ENCODE measurements at places on chromosomes 2 and 18.

DNA sequence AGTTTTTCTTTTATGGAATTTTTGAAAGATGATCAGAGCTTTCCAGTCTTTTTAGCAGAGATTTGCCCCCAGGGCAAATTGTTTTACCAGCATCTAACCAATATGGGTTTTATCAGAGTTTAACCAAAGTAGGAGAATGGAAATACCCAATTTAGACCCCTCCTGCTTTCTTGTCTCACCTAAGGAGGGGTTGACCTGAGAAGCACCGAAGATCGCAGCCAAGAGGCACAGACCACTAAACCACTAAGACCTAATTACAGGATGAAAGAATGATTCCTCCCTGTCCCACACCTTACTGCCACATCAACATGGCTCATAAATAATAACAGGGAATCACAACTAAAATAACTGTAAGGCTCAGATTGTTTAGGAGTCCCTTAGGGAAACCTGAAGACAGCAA, 111.9 kb upstream of the EPB41L5 start:
- DNase-seq, result no peak

GRCh38 chr18:37567061-37567993, 1.7 kb upstream of the CELF4 start:
- no peak for DNase-seq

DNA sequence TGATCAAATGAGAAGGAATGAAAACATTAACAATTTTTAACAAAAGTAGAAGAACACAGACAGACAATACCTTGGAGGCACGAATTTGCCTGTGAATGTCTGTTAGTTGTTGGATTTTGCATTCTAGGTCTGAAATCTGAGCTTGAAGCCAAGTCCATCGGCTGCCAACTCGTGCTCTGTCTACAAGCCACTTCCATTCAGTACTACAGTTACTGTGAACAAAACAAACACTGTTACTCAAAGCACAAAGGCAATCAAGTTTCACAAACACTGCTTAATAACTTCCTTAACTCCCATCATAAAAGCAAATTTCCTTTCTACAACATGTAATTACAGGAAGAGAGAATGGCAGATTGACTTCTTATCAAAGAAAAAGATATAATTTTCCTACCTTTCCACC, 42.2 kb downstream of the KANSL1L start:
- no peak for DNase-seq

DNA sequence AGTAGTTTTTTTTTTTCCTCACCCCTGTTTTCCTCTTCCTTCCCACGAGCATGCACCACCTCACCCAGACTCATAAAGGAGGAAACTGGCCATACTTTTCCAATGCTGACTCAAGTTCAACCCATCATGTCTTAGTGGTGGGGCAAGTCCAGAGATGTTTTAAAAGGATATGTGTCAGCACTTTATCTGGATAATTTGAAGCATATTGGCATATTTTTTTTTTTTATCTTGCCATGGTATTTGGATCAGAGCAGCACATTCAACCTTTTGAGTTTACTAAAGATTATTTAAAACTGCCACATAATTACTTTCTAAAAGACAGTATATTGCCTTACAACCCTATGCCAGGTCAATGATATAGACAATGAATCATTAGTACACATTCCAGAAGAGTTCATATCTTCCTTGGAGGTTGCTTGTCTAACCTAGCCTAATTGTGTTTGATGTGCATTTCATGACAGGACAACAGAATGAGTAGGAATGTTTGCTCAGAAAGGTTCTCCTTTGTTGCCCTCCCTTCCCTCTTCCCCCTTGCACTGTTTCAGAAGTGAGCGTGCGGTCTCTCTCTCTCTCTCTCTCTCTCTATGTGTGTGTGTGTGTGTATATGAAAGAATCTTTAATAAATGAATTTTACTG, 950.7 kb upstream of the FAM98A start:
- DNase-seq, result no peak

- no peak for DNase-seq
These were observed 172.4 kb downstream of the FBXO15 start for GRCh38 chr18:73975266-73975665.

- no peak for DNase-seq
These were observed 30.3 kb downstream of the STEAP3 start for GRCh38 chr2:119253760-119254600.

GRCh38 chr2:57720728-57721627, 325.6 kb upstream of the VRK2 start:
- peak; percentile 26 for DNase-seq

GRCh38 chr2:173298536-173299097, 56.1 kb upstream of the CDCA7 start:
- DNase-seq, result no peak

DNA sequence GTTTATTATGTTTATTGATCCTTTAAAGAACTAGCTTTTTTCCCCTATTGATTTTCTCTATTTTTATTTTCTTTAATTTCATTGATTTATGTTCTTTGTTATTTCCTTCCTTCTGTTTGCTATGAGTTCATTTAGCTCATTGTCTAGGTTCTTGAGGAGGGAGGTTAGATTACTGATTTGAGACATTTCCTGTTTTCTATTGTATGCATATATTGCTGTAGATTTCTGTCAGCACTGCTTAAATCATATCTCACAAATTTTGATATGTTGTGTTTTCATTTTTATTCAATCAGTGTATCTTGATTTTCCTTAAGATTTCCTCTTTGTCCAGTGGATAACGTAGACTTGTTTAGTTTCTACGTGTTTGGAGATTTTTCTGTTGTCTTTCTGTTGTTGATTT, 43.4 kb downstream of the PTPN4 start:
- no peak for DNase-seq

- DNase-seq, result no peak
These were observed 852.4 kb upstream of the FANCL start for GRCh38 chr2:59093571-59093970.

DNA sequence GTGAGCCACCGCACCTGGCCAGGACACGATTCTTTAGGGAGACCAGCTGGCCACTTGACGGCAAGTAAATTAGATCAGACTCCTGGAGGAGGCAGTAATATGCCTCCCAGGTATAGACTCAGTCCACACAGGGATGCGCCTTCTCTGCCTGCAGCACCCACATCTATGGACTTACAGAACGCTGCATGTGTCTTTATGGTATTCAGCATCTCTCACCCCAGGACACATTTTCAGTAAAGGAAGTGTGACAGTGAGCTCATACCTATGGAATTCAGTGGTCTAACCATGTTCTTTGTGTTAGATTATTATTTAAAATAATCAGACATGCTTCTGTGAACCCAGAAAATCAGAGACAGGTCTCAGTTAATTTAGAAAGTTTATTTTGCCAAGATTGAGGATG, 5.9 kb upstream of the NARS1 start:
- DNase-seq, result no peak

GRCh38 chr18:55321265-55322177, 266.5 kb downstream of the TCF4 start:
- peak; percentile 75 for DNase-seq

GRCh38 chr2:1696472-1696871, 47.8 kb downstream of the PXDN start:
- DNase-seq, result no peak

DNA sequence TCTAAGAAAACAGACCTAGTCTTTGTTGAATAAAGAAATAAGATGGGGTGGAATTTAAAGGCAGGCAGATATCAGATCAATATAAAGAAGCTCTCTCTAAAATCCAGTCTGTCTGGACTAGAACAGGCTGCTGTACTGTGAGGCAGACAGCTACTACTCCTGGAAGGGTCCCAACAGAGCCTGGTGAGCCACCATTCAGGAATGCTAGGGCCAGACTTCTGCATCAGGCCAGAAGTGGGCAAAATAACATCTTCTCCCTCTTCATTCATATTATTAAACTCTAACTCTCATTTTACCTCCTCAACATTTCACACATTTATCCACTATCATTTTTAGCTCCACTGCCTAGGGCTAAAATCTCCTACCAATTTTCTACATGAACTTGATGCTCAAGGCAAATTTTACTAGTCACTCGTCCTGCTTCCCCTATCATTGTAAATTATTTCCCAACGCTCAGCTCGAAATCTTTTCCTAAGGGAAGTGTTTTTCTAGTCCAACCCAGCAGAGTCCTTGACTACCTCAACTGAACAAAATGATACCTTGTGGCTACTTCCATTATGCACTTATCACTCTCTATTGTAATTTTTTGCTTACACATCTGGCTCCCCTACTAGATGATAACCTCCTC, 45.2 kb upstream of the GLS start:
- peak; percentile 42 for DNase-seq

DNA sequence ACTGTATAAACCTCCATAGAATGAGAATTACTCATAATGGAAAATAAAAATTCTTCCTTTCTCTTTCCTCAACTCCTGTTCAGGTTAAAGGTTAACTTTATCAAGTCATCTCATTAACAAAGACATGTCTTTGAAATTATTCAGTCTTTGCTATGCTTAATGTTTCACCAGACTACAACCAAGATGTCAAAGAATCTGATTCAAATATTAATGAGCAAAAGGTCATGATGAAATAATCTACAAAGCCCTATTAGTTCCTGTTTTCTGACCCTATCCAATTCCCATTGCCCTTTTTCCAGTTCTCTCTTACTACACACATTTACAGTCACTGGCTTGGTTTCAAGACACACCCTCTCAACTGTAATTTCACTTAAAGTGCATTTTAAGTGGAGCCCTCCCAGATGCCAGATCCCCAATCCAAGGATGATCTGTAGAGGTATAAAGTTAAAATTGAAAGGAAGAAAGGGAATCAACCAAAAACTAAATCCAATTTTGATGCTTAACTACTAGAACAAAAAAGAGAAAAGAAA, 246.9 kb upstream of the CYP26B1 start:
- no peak for DNase-seq

GRCh38 chr2:179020156-179020750, 29.7 kb downstream of the CCDC141 start:
- DNase-seq, result no peak

GRCh38 chr2:189268763-189269162, 89.2 kb upstream of the COL5A2 start:
- no peak for DNase-seq

GRCh38 chr2:189372688-189373257, 68.5 kb upstream of the WDR75 start:
- no peak for DNase-seq

DNA sequence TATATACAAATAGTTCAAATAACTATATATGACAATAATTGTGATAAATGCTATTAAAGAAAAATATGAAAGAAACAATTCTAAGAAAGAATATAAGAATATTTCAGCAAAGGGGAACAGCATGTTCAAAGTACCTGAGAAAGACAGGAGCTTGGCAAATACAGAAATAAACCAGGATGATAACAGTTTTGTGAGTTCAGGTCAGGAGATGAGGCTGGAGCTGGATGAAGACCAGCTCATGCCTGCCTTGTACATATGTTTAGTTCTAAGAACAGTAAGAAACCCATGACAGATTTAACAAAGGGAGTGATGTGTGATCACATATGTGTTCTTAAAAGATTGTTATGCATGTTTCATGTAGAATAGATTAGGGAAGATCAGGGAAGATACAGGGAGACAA, 98.2 kb downstream of the R3HDM1 start:
- no peak for DNase-seq

- no peak for DNase-seq
These were observed 26.8 kb downstream of the SERPINB4 start for GRCh38 chr18:63617049-63617914.

GRCh38 chr2:114005110-114005783, 115.4 kb downstream of the ACTR3 start:
- no peak for DNase-seq

DNA sequence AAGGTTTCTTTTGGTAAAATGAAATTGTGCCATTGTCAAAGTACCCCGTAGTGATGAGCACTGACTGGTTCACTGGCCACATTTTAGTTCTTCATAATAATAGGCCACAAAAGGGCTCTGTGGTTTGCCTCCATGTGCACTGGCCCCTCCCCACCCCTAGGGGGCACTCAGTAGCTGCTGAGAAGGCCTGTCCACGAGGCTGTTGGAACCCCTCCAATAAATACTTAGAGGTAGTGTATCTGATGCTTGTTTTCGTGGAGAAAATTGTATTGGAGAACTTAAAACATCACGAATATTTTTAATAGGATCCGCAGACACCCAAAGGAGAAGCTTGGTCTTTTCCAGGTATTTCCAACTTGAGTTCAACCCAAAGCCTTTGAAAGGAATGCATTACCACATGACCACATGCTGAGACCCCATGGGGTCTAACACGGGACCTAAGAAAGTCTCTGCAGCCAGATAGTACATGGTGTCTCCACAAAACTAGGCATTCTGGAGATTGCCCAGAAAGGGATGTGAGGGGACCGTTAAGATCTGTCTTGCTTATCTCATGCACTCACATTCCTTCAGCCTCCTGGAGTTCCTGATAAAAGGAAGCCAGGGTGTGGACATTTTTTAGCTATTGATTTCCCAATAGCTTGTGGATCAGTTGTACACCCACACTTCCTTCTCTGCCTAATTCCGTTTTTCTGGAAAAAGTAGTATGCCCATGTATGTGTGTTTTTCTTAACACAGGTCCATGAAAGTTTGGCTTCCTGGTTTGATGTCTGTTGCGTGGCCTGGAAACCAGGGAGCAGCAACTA, 28.5 kb upstream of the NOSTRIN start:
- peak; percentile 16 for DNase-seq

GRCh38 chr2:164778723-164779122, 62.9 kb downstream of the COBLL1 start:
- no peak for DNase-seq

DNA sequence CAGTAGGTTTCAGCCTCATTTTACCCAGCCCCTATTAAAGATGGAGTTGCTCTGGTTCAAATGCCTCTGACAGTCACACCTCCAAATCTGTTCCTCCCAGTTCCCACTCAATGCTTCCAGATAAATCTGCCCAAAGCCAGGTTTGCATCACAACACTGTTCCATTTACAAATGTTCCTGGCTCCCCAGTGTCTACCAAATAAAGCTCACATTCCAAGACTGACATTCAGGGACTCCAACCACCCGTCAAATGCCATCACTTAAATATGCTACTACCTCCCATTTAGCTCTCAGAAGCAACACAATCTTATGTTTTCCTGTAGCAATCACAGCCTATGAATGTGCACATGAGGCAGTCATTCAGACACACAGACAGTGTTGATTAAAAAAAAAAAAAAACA, 127.3 kb downstream of the TMEM163 start:
- no peak for DNase-seq

DNA sequence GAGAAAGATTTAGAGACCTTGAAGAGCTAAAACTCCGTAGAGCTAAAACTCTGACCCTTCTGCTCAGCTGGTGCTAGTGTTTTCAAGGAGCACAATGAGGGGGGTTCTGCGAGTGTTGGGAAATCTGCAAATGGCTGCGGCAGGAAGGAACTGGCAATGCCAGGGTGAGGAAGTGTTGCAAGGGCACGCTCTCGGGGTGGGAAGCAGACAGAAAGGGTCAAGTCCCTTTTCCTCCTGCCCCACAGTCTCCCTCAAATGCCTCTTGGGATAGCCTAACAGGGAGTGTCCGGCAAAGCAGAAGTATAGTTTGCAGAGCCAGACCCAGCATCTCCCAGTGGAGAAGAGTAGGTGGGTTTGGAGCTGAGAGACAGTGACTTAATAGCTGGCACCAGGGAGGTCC, 60.5 kb downstream of the NCAPH start:
- no peak for DNase-seq

DNA sequence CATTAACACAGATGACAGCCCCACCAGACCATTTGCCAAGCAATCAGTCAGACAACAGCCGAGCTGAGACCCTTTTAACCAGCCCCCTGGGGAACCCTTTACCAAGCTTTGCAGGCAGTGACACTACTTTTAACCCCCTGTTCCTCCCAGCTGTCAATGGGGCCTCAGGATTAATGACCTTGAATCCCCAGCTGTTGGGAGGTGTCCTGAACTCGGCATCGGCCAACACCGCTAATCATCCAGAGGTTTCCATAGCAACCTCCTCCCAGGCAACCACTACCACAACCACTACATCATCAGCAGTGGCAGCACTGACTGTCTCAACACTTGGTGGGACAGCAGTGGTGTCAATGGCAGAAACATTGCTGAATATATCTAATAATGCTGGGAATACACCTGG, 160.9 kb upstream of the EPC2 start:
- no peak for DNase-seq

Data from brain pericyte (primary cell).